Left cardiac atrium (tissue), 4 donors: ENCODE measurements at places on chromosomes 16 and 17. TPM values are rescaled to one million over a fixed set of nuclear protein-coding genes. Genes with fewer than 3 reads are reported as not detected.

The RAB37 gene
- 3.2 TPM for total RNA-seq

DNA sequence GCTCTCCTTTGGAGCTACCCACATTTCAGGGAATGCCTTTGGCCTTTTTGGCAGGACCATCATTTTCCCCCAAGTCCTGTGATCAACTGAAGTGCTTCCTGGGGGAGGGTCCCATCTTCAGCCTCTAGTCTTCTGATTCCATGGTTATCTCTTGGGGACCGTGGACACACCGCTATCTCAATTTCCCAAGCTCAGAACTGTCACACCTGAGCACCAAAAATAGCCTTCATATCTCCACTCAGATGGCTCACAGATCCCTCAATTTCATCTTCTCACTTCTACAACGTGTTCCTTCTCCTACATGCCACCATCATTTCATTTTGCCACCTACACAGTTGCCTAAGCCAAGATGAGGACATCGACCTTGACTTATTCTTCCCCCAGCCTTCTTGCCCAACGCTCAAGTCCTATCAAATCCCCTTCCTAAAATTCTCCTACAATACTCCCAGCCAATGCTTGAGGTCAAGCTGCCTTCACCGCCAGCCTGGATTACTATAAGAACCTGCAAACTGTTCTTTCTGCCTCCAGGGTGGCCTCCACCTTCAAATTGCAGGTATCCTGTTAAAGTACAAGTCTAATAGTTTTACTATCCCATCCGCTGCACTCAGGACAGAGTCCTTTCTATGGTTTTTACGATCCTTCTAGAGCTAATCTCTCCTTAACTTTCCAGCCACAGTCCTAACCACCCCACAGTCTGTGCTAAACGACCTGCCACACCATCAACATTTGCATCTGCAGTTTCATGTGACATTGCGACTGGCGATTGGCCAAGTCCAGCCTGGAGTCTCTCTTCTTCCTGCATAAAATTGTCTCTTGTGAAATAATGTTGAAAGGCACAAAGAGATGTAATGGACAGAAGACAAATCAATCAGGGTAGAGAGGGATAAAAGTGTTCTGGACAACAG lies 6.2 kb downstream of the ATP6V0D1 start:
- DNase-seq, result no peak

DNA sequence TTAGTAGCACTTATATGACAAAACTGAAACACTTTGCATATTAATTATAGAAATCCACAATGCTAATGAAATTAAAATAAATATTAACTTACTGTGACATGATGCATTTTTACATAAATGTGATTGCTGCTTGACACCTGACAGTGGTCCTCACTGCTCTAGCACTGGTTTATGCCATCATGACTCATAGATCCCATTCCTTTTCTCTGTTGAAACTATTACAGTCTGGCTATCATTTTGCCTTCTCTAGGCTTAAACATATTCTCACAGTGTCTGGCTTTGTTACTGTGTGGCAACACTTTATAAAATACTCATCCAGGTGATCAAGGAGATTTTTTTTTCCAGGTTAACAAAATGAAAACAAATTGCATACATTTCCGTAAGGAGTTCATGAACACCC lies 108.0 kb downstream of the MRTFB start:
- DNase-seq, result no peak

GRCh38 chr16:77585379-77586251 lies 136.7 kb upstream of the NUDT7 start:
- no peak for DNase-seq

GRCh38 chr17:67132366-67132765 lies 88.0 kb downstream of the CACNG1 start:
- DNase-seq, result no peak
